Nephron progenitor cell (in vitro differentiated cells): ENCODE measurements at places on chromosomes 7 and 10.

GRCh38 chr10:34254596-34254995, 560.5 kb downstream of the PARD3 start:
- DNase-seq = no peak

GRCh38 chr10:99527526-99528493, 4.9 kb upstream of the NKX2-3 start:
- DNase-seq = no peak

DNA sequence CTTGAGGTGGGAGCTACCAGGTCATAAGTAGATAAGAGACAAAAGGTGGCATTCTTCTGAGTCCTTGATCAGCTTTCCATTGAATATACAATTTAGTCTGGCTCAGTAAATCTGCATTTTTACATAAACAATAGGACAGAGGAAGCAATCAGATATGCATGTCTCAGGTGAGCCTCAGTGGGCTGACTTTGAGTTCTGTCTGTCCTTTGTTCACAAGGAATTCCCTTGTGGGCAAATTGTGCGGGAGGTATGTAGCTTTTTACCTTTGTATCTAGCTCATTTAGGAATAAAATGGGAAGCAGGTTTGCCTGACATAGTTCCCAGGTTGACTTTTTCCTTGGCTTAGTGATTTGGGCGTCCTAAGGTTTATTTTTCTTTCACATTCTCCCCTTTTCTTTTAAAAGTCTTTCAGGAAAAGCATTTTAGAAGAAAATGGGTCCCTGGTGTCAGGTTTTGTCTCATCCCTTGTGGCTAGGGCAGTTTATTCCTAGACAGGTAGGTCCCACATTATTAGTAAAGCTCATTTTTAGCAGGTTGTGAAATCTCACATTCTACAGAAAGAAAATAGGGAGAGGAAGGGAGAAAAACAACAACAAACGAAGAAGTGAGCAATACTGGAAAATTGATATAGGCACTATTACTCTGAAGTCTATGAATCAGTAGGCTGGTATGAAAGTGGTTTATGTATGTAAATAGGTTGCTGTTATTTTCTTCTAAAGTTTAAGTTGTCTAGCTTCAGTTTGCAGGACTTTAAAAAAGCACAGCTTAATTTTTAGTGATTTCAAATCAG, 16.5 kb downstream of the SPAM1 start:
- DNase-seq = no peak

GRCh38 chr10:111874576-111874975, 309.0 kb downstream of the GPAM start:
- no peak for DNase-seq

GRCh38 chr10:130493021-130493420, 356.8 kb downstream of the GLRX3 start:
- DNase-seq = no peak

- DNase-seq = no peak
Observed at GRCh38 chr7:133536450-133536849, 283.6 kb downstream of the EXOC4 start.

DNA sequence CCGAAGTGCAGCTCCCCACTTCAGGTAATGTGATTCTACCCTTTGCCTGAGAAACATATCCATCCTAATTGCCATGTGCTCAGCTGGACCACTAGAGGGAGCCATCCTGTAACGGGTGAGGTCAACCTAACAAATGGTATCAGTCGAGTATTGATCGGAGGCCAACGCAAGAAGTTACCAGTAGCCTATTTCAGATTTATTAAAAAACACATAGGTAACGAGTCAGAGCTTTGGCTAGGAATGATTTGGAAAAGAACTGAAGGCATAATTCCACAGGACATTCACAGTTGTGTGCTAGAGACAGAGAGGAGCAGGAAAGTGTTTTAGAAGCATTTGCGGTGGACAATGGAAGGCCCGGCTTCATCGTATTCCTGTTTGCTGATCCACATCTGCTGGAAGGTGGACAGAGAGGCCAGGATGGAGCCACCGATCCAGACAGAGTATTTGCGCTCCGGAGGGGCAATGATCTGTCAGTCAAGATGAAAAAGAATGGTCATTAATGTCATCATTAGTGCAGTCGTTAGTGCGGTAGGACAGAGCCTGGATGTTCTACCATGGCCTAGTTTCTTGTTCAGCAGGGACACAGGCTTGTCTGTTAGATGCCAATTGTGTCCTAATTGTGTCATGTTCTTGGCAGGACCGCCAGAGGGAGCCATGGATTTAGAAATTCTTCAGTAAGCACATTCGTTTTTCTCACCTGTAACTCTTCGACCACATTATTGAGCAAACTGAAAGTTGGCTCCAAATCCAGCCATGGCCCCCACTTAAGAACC, 17.5 kb downstream of the ACTA2 start:
- DNase-seq = peak; percentile 64

DNA sequence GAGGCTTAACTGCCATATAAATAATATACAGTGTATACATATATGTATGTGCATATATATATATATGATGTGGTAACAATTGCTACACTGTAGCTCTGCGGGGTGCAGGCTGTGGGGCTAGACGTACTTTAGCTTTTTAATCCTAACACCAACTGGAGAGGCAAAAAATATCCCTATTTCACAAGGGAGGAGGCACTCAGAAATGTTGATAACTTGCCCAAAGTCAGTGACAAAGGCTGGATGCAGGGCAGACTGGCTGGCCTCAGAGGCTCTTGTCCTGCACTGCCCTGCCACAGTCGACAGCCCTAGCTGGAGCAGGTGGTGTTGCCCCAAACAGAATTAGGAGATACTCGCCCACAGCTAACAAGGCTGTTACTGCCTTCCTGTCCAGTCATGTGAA, 1.5 kb upstream of the RELN start:
- no peak for DNase-seq

GRCh38 chr7:130371046-130371445, 9.2 kb upstream of the CPA1 start:
- DNase-seq = no peak

DNA sequence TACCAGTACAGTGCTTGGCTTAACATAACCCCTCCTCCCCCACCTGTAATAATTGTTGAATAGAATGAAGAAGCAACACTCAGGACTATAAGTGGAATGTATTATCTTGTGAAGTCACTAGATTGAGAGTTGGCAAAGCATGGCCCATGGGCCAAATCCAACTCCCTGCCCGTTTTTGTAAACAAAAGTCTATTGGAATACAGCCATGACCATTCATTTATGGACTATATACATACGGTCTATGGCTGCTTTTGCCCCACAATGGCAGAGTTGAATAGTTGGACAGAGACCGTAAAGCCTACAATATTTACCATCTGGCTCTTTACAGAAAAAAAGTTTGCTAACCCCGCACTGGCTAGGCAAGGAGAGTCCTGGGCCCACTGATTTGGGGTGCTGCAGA, 48.1 kb upstream of the CYCS start:
- no peak for DNase-seq

DNA sequence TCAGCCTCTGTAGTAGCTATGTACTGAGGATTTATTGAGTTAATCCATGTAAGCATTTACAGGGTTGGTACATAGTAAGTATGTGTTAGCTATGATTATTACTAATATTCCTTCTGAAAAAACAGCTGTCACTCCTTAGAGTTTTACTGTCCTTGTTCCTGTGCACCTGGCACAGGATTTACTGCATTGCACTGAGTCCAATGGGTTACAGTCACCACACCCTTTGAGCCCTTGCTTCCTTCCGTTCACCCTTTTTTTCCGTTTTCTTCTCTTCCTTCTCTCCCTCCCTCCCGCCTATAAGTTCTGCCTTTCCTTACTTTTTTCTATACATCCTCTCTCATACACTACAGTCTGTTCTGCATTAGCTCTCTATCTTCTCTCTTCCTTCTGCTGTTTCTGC, 12.5 kb upstream of the CDK6 start:
- no peak for DNase-seq

DNA sequence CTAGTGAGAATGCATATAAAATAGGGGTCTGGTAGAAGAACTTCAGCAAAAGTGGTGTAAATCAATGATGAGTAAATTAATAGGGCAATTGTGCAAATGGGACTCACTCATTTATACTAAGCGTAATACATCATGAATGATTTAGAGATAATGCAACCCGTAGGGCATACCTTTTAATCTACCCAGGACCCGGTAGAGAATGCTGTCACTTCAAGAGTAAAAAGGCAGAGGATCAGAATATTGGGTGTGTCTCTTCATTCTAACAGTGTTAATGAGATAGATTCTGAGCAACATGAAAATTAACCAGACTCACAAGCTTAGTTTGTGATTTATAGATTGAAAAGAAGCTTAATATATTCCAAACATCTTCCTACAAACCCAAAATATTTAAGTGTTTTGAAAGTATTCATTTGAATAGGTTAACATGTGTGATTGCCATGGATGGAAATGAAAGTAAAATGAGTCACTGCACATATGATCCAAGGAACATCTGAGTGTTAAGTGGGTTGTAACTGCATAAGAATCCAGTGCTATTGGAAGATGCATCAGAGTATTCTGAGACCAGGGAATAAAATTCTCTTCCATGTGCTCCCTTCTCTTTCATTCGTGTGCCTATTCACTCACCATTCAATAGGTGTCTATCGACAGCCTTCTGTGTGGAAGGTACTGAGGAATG, 690.6 kb downstream of the AUTS2 start:
- no peak for DNase-seq

- DNase-seq = no peak
Observed at GRCh38 chr7:52085610-52086009, 769.0 kb upstream of the COBL start.

DNA sequence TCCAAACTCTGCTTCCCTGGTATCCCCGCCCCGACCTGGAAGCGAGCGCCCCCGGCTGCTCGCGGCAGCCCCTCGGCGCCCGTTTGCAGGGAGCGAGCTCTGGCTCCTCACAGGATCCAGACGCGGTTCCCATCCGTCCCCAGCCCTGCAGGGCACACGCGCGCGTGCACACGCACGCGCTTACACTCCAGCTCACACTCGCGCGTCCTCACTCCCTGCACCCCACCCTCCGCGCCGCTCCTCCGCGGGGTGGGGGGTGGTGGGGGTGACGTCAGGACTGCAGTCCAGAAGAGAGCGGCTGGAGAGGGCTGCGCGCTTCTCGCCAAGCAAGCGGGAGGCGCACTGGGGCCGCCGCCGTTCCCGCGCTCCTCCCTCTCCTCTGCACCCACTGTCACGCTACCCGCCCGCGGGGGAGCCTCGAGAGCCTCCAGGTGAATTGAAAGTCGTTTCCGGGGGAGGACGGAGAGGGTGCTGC, 255.6 kb downstream of the OTUD1 start:
- peak; percentile 69 for DNase-seq

DNA sequence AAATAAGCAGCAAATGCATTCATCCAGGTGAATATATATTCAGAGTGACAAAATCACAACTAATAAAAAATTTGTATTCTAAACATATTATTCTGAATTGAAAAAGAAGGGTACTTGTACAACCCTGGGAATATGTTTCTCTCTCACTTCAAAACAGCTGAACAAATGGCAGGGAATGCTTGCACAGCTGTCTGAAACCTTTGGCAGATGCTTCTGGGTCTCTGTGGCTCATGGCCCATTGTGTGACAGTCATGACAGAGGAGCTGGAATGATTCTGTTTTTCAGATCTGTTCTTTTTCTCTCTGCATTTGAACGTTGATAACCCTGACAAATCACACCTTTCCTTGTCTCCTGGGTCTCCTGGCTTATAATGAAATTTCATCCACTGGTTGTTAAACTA, 275.7 kb upstream of the FZD1 start:
- DNase-seq = no peak

DNA sequence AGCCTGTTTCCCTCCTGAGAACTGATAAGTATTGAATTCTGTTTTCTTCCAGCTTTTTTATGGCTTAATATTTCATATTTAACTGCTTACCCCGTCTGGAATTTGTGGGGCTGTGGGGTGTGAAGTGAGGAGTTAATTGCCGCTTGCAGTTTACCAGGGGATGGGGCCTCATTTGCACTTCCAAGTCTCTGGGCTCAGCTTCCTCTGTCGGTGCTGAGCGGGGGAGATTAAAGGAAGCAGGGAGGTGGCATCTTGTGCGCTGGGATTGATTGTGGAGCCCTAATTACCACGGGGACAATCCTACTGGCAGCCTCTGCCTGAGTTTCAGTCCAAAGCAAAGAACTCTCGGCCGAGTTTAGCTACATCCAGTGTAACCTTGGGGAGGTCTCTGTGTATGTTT, 33.4 kb downstream of the ELFN1 start:
- DNase-seq = no peak

- no peak for DNase-seq
Observed at GRCh38 chr7:151198945-151199848, 11.1 kb downstream of the H2BK1 start.

DNA sequence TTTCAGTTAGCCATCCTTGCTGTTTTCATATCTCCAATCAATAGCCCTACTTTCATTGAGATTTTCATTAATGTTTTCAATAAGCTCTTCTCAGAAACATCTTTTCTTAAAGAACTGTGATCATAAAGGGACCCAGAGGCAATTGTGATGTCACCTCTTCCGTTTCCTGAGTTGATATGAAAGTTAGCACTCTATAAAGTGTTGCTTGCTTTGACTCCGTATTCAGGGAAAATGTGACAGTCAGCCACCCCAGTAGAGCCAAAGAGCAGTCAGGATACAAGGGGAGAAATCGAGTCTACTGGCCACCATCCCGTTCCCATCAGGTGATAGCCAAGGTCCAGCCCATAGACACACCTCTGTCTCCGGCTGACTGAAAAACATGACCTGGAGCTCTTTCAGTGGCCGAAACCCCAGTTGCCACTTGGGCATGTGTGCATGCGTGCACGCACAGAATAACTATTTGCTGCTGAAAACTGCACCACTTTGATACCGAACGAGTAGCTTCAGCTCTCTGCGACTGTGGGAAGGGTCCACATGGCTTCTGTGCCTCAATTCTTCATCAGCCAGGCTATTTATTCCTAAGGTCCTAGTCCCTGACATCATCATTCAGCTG, 291.4 kb downstream of the USP6NL start:
- no peak for DNase-seq

DNA sequence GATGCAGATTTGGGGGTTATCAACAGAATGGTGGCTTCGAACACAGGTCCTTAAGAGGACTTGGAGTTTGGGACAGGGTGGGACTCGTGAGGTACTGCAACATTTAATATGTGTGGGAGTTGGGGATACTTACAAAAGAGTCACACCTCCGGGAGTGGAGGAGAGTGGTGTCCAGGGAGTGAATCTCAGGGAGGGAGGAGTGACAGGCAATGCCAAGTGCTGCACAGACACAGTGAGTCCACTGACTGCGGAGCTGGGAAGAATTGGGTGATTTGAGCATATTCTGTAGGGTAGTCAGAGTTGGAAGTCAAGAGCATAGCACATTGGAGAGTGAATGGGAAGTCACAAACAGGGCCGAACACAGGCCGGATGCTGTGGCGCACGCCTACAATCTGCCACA, 5.1 kb downstream of the UBE3C start:
- no peak for DNase-seq

- DNase-seq = peak; percentile 90
Observed at GRCh38 chr10:103278862-103279298, 1.9 kb downstream of the INA start.
